T-helper 17 cell (primary cell): ENCODE measurements at places on chromosomes 4 and X.

- no peak for DNase-seq
Observed at GRCh38 chr4:26060286-26060685, 146.3 kb downstream of the SMIM20 start.

- DNase-seq = no peak
Observed at GRCh38 chr4:4781936-4782707, 77.3 kb upstream of the MSX1 start.

GRCh38 chr4:15674926-15675325, 6.7 kb upstream of the FAM200B start:
- DNase-seq = no peak

- no peak for DNase-seq
Observed at GRCh38 chrX:134294548-134294947, 57.6 kb downstream of the CCDC160 start.

DNA sequence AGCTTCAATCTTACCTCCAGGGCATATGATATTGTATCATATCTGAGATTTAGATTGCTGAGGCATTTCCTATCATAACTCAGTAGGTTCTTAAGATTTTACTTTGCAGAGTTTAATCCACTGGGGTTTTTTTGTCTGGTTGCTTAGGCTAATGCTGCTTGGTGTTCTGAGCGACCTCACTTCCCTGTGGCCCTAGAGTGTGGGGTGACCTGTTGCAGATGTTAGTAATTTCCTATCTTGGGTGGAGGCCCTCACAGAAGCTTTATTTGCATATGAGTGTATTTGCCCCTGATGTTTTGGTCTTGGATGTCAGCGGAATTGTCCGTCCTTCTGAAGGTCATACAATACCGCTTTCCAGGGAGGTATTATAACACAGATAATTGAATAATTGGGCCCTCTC, 137.1 kb downstream of the NDST3 start:
- no peak for DNase-seq

- DNase-seq = no peak
Observed at GRCh38 chrX:994780-995179, 217.7 kb downstream of the CRLF2 start.

DNA sequence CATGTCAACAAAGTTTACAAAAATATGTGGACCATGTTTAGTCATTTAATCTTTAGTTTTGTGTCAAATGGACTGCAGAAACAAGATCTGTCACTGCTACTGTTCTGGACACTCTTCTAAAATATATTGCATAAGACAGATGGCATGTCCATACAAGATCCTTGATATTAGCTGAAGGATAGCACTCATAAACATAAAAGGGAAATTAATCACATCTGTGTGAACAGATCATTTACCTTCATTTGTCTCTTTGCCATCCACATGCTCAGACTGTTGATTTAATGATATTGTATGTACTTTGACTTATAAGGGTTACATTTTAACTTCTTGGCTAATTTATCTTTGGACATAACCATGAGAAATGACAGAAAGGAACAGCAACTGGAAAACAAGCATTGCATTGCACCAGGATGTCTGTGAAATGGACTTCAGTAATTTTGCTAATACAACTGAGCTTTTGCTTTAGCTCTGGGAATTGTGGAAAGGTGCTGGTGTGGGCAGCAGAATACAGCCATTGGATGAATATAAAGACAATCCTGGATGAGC, at the start of gene UGT2B7:
Gene UGT2B7 (plus strand): TSS at position 364 of the 546 bp plus-strand sequence. CDS start 47 bp downstream, at position 411.
- DNase-seq = no peak
